ENCODE measurements at places on chromosomes 4 and X.

DNA sequence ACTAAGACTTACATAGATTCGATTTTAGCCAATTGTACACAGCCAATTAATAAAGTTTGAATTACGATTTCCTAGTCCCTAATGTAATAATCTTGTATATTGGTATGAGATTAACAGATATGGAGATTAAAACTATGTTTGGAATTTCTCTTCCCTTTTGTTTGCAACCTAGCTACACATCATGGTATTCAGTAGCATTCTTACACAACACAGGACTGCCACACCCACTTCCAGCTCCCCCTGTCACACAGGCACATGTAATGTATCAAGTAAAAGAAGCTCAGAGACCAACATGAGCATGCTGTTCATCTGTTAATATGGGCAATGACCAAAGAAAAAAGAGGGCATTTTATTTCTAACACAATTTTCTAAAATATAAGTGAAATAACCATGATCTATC lies 12.8 kb downstream of the SLC6A14 start:
- no peak for DNase-seq

- DNase-seq = no peak
Measured at GRCh38 chr4:74111990-74112389, 13.0 kb upstream of the CXCL2 start.

DNA sequence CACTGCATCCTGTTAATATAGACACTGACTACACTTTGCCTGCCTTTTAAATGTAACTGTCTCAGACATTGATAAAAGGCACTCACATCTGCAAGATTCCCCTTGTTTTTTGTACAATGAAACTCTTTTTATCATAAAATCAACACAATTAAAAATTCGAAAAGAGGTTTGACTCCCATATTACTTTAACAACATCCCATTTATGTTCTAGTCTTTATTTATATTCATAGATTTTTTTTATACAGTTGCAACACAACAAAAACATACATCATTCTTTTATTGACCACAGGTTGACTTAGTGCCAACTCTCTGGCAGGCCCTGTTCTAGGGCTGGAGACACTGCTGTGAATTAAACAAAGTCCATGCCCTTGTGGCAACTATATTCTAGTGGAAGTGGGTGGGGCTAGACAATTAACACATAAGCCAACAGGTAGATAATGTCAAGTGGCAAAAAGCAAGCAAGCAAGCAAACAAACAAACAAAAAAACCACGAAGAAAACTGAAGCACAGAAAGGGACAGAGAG lies 36.8 kb downstream of the ANK2 start:
- no peak for DNase-seq

GRCh38 chr4:1715002-1715758 lies 3.1 kb upstream of the SLBP start:
- no peak for DNase-seq

DNA sequence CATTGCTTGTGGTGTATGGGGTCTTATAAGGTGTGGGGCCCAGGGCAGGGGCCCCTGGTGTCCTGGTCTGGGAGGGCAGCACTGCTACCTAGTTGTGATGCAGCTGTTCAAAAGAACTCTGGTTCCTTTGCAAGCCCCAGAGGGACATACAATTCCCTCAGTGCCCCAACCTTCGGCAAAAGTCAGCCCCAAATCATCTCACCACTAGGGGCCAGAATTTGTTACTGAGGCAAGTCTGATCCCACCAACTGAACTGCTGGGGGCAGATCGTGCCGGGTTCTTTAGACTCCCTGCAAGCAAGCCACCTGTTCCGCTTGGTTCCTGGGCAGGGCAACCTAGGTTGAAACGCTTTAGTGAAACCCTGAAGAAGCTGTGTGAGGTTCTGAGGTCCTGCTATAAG lies 180.1 kb upstream of the S100G start:
- no peak for DNase-seq

GRCh38 chrX:72180539-72180938 lies 1.0 kb upstream of the PIN4 start:
- DNase-seq = no peak

DNA sequence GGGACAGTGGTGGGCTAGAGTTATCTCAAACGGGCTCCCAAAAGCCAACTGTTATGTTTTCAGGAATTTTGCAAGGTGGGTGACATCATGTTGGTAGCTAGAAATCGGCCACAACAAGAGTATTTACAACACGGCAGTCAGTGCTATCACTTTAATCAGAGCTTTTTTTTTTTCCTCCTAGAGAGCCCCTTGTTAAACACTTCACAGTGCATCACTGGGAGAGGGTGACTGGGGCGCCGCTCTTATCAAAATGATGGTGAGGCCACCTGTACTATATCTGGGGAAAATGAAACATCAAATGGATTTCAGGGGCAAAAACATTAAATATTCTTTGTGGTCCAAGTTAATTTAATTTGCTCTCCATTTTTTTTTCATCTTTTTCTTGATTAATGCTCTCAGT lies 44.9 kb downstream of the MAMLD1 start:
- DNase-seq = peak; percentile 25

DNA sequence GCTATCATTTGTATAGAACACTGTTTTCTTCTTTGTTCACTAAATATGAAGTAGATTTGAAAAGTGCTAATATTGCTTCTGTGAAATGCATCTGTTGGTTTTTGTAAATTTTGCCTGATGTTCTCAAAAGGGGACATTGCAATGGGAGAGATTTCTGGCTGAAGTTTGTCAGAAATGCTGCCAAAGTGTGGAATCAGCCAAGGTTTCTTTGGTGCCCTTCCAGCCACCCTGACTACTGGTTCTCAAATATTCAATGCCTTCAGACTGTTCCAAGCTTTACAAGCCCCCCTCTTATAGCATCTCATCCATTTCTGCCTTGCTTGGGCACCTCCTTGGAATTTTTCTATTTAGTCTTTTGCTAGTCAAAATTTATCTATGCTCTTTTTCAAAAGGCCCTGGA lies 60.6 kb upstream of the TMLHE start:
- no peak for DNase-seq

DNA sequence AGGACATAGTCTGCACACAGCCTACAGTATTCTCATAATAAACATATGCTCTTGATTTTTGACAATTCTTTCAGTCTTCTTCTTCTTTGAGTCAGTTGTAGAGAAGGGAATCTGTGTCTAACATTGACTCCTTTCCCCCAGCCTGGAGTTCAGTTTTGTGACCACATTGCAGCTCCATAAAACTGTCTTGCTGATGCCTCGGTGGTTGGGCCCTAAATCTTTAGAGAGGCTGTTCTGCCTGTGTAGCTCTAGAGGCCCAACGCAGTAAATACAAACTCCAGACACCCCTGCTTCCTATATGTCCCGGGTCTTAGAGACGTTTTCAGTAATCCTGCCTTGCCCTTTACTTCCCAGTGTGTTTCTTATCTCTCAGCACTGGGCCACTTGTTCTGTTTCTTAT lies 639.5 kb upstream of the AADAT start:
- DNase-seq = no peak

GRCh38 chr4:123649645-123650391 lies 253.2 kb downstream of the SPRY1 start:
- peak; percentile 78 for DNase-seq

GRCh38 chr4:167014944-167015343 lies 219.3 kb downstream of the SPOCK3 start:
- DNase-seq = no peak

GRCh38 chrX:130909469-130910136 lies 6.6 kb upstream of the ENOX2 start:
- no peak for DNase-seq

GRCh38 chrX:16678689-16679088 lies 28.7 kb downstream of the S100G start:
- no peak for DNase-seq

GRCh38 chr4:20787940-20788665 lies 87.8 kb downstream of the PACRGL start:
- no peak for DNase-seq

- no peak for DNase-seq
Measured at GRCh38 chrX:12984603-12985319, 9.9 kb downstream of the TMSB4X start.

- DNase-seq = no peak
Measured at GRCh38 chr4:121873604-121874003, 3.3 kb upstream of the BBS7 start.

- DNase-seq = no peak
Measured at GRCh38 chr4:13514722-13515121, 29.6 kb downstream of the NKX3-2 start.

GRCh38 chr4:126451237-126451873 lies 1136.6 kb downstream of the FAT4 start:
- DNase-seq = no peak

GRCh38 chr4:3390288-3390811 lies 51.4 kb upstream of the HGFAC start:
- DNase-seq = no peak

GRCh38 chrX:48800574-48801279 lies 1.1 kb upstream of the HDAC6 start:
- DNase-seq = peak; percentile 37

GRCh38 chrX:130793975-130794374 lies 109.0 kb downstream of the ENOX2 start:
- no peak for DNase-seq

DNA sequence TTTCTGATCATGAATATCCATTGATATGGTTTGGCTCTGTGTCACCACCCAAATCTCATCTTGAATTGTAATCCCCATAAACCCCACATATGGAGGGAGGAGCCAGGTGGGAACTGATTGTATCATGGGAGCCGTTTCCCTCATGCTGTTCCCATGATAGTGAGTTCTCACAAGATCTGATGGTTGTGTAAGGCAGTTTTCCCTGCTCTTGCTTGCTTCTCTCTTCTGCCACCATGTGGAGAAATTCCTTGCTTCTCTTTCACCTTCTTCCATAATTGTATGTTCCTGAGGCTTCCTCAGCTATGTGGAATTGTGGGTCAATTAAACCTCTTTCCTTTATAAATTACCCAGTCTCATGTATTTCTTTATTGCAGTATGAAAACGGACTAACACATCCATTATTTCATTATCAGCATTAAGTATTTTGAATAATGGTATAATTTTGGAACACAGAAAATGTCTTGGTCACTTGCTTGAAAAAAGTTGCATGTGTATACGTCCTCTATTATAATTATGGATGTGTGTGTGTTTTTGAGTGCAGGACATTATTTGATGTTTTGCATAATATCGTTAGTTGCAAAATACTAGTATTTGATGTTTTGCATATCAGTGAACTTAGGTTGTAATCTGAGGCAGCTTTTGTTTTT lies 334.6 kb downstream of the PCDH10 start:
- DNase-seq = no peak

DNA sequence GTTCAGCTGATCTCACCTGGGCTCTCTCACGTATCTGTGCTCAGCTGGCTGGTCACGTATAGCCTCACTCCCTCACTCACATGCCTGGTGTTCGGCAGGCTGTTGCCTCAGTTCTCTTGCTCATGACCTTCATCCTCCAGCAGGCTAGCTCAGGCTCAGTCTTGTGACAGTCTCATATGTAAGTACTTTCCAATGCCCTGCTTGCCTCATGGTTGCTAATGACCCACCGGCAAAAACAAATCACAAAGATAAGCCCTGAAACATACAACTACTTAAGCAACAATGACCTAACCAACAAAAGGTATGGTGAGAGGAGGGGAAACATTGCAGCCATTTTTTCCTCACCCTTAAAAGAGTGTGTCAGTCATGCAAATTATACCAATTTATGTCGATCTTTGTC lies 25.0 kb downstream of the MEPE start:
- no peak for DNase-seq

GRCh38 chrX:40179283-40179682 lies 81.5 kb upstream of the BCOR start:
- no peak for DNase-seq

DNA sequence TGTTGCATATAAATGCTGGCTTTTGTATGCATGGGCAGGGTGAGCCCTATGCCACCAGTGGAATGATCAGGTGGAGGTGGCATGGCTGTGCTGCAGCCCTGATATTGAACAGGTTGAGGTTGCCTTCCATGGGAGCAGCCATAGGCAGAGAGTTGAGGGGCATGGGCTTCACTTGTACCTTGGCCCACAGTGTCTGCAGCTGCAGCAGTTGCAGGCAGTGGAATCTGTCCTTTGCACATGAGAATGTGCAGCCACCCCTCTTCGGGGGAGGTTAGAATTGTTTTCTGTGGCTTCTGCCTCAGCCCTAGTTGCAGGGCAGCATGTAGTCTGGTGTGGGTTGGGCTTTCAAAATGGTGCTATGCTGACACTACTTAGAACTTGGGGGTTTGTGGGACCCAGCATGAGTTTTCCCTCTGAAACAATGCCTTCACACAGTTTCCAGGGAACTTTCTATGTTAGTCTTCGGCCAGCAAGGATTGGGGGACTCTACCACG lies 25.4 kb upstream of the VSIG1 start:
- DNase-seq = no peak

- DNase-seq = no peak
Measured at GRCh38 chr4:186829740-186830449, 106.2 kb upstream of the FAT1 start.
